ENCODE measurements at places on chromosomes 6 and 20. TPM values are rescaled to one million over a fixed set of nuclear protein-coding genes. Genes with fewer than 3 reads are reported as not detected.

- no peak for DNase-seq
Observed at GRCh38 chr6:10256113-10256690, 158.7 kb downstream of the TFAP2A start.

DNA sequence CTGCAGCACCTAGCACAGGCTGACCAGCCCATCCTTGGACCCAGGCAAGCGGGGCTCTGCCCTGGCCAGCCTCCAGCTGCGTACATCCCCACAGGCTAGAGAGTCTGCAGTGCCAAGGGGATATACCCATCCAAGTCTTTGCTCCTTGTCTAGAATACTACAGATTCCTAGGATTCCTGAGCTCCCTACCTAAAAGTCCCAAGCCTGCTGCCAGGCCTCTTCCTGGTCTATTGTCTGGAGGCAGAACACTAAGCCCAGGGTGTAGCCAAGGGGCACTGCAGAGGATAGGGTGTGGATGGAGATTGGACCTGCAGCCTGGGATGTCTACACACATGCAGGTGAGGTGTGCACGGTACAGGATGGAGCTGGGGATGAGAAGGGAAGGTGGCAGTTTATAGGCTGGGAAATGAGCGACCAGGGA, 90.0 kb upstream of the SIRPA start:
- no peak for DNase-seq

Gene SLPI
- total RNA-seq, result not detected

DNA sequence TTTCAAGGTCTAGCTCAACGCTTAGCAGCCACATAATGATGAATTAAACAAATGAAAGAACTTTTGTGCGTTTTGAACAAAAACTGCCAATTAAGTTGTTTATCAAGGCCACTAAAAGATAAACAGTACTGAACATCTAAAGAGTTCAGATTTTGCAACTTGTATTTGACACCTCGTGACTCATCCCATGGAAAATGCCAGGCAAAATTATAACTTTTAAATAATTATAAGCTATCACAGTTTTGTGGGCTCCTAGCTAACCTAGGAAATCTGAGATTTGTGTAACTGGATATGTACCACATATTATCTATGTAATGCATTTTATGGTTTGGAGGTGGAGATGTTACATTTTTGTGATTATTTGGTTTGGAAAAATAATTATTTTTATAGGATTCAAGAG, 9.6 kb upstream of the BAG2 start:
- DNase-seq, result no peak

Measured in glomerular endothelial cell (primary cell).